ENCODE measurements at places on chromosomes 7 and 10.

DNA sequence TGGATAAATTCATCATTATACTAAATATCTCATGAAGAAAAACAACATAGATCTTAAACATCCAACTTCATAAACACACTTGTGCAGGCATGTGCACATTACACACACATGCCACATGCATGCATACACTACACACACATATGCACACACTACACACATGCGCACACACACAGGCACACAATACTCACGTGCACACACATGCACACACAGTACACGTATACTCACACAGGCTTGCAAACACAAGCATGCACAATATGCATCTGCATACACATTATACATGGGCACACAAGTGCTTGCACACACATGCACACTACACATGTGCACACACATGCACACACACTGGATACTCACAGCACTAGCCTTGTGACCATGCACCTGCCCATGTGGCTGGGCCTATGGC, 105.2 kb downstream of the ADARB2 start:
- DNase-seq, result no peak

DNA sequence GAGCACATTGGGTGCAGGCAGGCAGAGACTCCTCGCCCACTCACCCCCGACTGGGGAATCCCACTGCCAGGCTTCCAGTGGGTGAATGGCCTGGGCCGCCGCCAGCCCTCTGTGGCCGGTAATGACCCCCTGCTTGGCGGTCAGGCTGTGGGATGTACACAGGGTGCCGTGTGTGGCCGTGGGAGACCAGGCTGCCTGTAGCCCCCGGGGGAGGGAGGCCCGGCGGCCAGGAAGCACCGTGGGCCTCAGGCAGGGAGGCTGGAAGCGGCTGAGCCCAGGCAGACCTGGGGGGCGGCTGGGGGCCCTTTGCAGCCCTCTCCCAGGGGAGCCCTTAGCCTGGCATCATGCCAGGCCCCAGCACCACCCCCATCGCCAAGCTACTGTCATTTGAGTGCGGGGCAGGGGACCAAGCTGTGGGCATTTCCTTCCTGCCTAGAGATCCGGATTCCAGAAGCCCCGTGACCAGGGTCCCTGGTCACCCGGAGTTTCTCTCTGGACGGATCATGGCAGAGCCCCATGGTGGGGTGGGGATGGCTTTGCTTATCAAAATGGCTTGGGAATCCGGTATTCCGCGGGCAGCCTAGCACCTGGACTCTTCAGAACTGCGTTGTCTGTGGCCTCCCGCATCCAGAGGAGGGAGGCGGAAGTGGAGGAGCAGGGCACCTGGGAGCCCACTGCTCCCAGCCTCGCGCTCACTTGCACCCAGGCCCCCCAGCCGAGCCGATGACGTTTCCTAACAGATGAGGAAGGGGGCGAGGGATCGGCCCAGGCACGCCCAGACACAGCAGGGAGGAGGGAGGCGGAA, 1.1 kb downstream of the TTYH3 start:
- DNase-seq, result peak; percentile 92

- DNase-seq, result no peak
Measured at GRCh38 chr7:106561666-106562411, 99.1 kb downstream of the CCDC71L start.

DNA sequence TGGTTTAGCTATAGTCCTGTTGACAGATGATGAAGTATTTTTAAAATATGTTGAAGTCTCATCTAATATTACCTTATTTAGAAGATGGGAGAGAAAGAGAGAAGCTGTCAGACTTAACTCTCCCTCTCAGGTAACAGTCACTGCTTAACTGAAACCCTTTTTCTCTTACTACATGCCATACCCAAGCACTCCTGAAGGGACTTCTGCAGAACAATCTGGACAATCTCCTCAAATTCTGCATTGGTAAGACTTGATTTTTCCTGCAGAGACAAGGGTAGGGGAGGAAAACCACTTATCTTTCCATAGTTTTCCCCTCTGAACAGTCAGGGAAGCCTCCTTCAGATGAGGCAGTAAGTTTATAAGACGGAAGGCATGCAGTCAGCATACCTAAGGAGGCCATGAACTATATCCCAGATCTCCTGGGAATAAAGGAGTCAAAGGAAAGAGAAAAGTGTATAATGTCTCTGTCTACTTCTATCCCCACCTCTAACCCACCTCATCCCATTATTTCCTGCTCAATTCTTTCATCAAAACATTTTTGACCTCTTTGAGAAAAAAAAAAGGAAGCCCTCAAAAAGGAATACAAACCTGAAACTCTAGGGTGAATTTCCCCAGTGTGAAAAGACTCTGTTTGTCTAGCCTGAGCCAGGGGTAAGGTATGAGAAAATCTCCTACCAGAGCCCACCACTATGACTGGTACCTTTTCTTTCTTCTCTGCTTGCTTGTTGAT, 9.4 kb downstream of the ZCWPW1 start:
- no peak for DNase-seq

- no peak for DNase-seq
Measured at GRCh38 chr10:24113901-24114300, 95.0 kb upstream of the KIAA1217 start.

- no peak for DNase-seq
Measured at GRCh38 chr7:141161550-141162535, 88.0 kb downstream of the TMEM178B start.
